Daoy (cell line): ENCODE measurements at places on chromosomes 3 and 15.

- DNase-seq, result no peak
These were observed 114.1 kb upstream of the FRMD4B start for GRCh38 chr3:69499899-69500421.

DNA sequence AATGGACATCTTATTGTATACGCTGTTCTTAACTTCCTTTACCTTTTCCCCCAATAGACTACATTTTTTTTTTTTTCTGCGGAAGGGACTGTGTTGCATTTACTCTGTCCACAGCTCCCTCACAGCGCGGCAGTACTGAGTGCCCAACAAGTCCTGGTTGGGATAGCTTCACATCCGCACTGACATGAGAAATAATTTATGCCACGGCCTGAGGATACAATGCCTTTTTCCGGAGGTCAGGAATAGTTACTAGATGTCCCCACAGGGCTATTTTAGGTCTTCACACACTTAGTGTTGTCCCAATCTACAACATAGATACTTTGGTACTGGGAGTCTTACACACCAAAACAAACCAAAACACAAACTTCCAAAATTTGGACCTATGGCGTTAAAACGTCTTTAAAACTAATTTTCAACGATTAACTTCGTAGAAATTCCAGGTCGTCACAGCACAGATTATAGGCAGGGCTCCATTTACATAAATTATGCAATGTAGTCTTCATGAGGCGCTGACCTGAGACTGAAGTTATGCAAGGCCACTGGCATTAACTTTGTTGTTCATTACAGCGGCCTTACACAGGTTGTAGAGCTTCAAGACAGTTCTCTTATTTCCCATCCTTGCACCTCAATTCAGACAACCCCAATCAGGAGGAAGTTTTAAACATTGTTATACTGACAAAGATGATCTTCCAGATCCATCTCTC, 989 bp upstream of the PPIB start:
- no peak for DNase-seq

DNA sequence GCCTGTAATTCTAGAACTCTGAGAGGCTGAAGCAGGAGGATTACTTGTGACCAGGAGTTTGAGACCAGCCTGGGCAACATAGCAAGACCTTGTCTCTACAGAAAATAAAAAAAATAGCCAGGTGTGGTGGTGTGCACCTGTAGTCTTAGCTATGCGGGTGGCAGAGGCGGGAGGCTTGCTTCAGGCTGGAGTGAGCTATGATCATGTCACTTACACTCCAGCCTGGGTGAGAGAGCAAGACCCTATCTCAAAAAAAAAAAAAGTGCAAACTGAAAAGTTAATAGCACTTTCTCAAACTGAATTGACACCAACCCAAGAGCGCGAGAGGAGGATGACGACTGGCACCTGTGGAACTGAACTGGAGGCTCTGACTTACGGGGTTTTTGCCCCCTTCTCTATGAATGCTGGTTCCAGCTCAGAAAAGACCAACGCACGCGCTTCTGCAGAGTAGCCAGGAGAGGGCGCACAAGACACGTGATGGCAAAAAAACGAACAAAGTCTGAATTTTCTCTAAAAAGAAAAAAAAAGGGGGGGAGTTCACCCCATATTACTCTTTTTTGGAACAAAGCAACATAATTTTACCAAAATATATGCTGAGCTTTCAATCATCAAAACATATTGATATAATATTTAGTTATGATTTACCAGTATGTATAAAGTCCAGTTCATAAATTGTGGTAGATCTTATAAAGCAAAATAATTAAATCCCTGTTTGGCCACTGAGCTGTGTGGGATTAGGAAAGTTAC, 23.7 kb downstream of the CFAP92 start:
- DNase-seq, result peak; percentile 36

DNA sequence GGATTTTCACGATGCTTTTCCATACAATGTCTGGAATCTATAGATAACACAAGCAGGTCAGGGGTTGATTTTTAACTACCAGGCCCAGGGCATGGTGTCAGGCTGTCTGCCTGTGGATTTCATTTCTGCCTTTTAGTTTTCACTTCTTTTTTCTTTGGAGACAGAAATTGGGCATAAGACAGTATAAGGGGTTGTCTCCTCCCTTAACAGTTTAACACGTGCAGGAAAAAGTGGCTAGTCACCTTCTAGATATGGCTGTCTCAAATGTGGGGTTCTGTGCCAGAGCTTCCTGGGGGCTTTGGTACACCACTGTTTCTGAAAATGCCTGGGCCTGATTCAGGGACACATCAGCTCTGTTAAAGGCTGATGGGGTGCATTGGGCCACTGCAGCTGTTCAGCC, 7.4 kb upstream of the ZNF589 start:
- no peak for DNase-seq

GRCh38 chr3:15069441-15069840, 4.3 kb upstream of the MRPS25 start:
- no peak for DNase-seq

DNA sequence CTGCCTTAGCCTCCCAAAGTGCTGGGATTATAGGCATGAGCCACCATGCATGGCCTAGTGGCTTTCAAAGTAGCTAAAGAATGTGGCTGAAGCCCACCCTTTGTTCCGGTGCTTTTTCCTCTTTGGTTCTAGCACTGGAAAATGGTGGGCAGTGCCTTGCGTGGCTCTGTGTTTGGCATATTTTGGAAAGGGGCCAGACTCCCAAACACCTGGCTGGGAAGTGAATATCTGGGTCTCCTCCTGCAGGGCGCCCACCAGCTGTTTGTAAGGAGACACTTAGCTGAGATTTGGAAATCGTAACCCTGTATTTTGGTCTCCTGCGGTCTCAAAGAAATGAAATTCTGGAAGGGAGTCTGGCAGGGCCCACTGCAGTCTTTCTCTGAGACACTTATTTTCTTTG, 336.4 kb downstream of the IL20RB start:
- DNase-seq, result no peak

DNA sequence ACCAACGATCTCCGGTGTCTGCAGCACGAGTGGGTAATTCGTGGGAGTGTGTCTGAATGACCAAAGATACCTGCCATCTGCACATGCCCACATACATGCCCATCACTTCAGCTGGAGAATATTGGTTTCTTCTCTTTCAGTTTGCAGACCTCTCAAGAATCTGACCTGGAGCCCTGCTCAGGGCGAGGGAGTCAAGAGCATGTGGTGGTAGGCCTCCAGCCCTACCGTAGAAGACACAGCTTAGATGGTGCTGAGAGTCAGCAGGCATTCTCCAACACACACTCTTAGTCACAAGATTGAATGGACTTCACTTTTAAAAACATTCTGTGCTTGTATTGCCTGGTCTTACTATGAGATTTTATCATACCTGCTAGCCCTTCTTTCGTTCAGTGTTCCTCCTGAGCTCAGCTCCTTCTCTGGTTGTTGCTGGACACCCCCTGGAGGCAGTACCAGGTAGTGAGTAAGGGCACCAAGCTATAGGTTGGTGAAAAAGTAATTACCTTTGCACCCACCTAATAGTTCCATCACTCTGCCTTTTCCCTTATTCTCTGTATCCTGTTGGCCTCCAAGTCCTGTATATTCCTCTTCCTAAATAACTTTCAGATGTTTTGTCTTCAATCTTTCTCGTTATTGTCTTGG, 252.0 kb downstream of the CACNA2D3 start:
- peak; percentile 15 for DNase-seq

GRCh38 chr3:139675327-139675726, 2.4 kb downstream of the NMNAT3 start:
- DNase-seq, result no peak

DNA sequence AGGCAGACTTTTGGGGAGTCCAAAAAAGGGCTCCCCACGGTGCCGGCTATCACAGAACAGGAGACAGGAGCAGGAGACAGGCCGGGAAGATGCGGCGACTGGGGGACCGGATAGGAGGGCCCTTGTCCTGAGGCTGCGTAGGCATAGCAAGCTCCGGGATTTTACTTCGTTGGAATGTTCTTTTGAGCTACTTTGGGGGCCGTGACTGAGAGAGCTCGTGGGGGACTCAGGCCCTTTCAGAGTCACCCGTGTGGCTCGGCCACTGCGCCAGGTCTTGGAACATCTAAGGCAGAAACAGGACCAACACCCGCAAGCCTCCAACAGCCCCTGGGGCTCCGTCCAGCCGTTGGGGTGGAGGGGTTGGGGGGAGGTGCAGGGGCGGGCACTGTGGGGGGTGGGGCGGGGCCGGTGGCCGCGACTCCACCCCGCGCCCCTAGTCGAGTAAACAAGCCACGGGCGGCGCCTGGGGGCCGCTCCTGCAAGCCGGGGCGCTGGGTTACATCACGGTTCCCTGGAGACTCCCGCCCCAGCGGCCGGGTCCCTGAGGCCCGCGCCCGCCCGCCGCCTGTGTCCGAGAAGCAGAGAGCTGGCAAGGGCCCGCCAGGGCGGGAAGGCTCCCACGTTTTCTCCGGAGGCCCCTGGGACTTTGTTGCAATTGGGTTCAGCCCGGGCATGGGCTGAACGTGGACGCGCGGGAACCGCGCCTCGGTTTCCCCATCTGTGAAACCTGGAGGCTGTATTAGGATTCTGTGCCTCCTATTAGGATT, 23.3 kb upstream of the C15orf39 start:
- no peak for DNase-seq

- DNase-seq, result no peak
These were observed 5.0 kb downstream of the TMEM207 start for GRCh38 chr3:190444576-190445145.

- peak; percentile 19 for DNase-seq
These were observed 901 bp upstream of the MANF start for GRCh38 chr3:51384055-51384725.

DNA sequence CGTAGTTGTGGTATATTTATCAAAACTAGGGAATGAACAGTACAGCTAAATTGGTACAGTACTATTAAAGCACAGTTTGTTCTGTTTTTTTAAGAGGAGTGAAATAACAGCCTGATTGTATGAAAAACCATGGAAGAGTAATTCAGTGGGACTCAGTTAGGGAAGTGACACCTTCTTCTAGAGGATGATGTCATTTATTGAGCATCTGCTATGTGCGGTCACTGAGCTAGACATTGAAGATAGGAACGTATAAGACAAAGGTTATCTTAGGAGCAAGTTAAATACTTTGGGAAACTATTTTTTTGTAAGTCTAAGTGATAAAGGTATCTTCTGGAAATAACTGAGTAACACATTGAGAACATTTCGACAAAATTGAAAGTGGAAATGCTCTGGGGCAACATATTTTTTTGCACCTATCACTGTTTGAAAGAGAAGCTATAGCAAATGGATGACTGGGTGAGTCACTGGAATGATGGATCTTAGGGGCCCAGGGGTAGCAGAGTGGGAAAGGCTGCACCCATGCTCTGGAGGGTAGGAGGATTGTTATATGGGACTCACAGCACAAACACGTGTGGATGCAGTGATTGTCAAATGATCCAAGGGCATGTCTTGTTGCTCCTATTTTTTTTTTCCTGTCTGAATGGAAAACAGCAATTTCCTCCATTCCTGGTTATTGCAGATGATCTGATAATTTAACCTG, 43.0 kb downstream of the OXNAD1 start:
- DNase-seq, result no peak

DNA sequence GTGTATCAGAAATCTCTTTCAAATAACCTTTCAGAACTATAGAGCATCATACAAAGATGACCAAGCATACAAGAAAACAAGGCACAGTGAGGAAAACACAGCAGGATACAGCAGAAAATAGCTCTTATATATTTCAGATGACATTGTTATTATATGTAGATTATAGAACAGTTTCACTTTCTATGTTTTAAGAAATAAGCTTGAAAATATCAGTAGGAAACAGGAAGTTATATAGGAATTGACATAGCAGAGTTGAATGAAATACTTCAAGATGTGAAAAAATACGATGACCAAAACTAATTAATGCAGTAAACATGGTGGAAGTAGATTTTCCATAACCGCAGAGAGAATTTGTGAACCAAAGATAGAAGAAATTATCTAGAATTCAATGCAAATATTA, 75.2 kb downstream of the LYSMD4 start:
- DNase-seq, result no peak

DNA sequence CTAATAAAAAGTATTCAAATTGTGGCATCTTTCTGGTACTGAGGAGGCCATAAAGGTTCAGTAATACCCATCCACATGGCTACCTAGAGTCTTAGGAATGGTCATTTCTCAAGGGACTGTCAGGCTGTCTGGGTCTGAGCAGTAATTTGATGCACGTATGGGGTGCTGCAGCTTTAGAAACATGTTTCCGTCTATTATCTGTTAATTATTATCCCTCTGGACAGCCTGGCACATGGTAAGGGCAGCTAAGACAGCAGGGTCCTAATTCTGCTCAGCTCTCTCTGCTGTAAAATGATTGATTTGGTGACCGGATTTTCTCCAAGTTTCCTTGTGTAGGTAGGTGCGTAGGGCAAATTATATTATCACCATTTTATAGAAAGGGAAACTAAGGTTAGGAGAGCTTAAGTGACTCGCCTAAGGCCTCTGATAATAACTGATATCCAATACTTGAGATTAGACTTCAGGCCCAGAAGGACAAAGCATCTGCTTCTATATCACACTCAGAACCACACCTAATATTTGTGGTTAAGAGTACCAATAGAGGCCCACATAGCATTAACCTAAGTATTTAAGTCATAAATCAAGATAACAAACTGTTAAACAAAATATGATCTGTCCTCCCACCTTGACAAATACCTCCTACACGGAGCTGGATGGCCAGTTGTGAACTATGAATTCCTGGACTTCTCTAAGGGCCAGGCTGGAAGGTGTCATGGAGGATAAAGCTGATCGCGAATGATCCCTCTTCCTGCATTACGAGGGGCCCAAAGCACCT, 2.9 kb upstream of the RAP2B start:
- DNase-seq, result no peak

GRCh38 chr3:47421741-47422649, 41.2 kb downstream of the PTPN23 start:
- peak; percentile 36 for DNase-seq

DNA sequence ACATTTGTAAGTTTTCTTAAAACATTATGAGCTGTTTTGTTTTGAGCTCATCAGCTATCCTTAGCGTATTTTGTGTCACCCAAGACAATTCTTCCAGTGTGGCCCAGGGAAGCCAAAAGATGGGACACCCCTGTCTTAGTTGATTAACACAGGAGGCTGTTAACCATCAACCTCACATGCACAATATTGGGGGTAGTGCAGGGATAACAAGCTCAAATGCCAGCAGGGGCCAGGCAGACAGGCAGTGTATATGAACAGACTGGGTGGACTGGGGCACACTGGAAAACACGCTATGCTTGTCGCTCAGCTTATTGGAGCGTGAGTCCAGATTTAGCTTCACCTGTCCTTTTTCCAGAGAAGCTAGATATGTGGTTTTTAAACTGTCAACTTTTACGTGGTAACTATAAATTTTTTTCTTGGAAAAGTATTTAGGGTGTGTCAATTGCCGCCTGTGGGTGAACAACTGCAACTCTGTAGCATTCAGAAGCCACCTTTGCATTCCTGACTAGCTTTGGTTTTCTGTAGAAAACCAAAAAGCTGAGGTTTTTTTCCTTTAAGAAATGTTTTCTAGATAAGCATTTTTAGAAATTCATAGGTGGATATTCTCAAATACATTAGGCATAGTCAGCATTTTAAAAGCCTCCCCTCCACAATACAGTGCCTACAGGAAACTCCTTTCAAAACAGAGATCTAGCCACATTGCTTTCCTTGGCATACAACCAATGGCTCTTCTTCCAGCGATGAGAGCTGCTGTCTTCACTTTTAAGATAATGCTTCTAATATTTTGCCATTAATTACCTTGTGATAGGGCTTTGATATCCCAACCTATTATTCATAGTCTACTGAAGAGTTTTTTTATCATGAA, 14.6 kb downstream of the PSMD6 start:
- DNase-seq, result no peak

- no peak for DNase-seq
These were observed 708.9 kb downstream of the NTRK3 start for GRCh38 chr15:87547470-87548181.

- no peak for DNase-seq
These were observed 31.9 kb upstream of the ACVR2B start for GRCh38 chr3:38421679-38422336.

- DNase-seq, result peak; percentile 91
These were observed at the start of gene IL17RC for GRCh38 chr3:9916734-9917680. IL17RC (plus strand) TSS chr3:9917098; CDS start chr3:9917316, 218 bp downstream.
